ENCODE measurements at places on chromosomes 16 and 17. TPM values are rescaled to one million over a fixed set of nuclear protein-coding genes. Genes with fewer than 3 reads are reported as not detected.

Gene KRTAP4-5
- not detected for total RNA-seq

Gene HID1
- 0.08 TPM for total RNA-seq

Gene CDH5
- total RNA-seq: 0.08 TPM

Gene PITPNM3
- total RNA-seq: 9.1 TPM

Gene KIF18B
- 22.7 TPM for total RNA-seq

Gene TMC5
- not detected for total RNA-seq

Gene MPV17L
- total RNA-seq: 1.5 TPM

Gene TBC1D28
- total RNA-seq: not detected

Gene RND2
- 0.23 TPM for total RNA-seq

Gene CD7
- not detected for total RNA-seq
